Transverse colon (tissue), 4 donors: ENCODE measurements at places on chromosomes 2 and 18. TPM values are rescaled to one million over a fixed set of nuclear protein-coding genes. Genes with fewer than 3 reads are reported as not detected.

MYO3B gene
- total RNA-seq: not detected

EVX2 gene
- not detected for total RNA-seq

AMER3 gene
- 0.32 TPM for total RNA-seq

IL36G gene
- total RNA-seq: not detected

FHL2 gene
- total RNA-seq: 92.6 TPM

CAVIN2 gene
- 24.0 TPM for total RNA-seq

DNA sequence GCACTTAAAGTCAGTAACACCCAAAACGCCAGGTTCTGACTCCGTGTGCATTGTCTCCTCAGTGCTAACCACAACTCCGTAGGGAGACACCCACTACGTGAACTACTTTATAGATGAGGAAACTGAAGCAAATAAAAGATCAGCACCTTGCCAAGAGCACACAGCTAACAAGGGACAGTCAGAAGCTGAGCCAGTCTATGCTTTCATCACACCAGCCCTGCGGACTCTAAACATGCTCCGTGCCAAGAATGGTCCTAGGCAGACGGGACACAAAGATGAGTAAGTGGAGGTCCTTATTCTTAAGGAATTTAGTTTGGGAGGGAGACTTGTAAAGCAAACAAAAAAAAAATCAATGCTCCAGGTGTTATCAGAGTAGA is 9.6 kb downstream of the MBOAT2 start:
- H3K27ac ChIP-seq: no peak overlapping the region
- DNase-seq: no peak
- no peaks in the 10 kb centered on the region for H3K36me3 ChIP-seq

DNA sequence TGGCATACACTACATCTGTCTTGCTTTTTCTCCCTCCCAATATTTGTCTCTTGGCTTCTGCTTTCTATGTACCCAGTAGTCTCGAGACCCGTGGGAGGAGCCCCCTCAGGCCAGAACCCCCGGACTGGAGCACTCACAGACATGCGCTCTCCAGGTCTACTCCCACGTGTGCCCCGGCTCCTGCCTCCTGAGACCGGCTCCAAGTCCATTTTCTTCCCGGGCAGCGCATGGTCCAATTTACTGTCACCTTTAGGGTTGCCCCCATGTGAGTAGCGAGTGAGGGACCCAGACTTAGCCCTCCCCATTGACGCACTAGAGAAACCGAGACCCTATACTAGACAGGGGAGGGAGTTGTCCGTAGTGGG is 11.8 kb upstream of the TEX51 start:
- no peak overlapping the region for H3K27ac ChIP-seq
- no peaks in the 10 kb centered on the region for H3K27me3 ChIP-seq

DNA sequence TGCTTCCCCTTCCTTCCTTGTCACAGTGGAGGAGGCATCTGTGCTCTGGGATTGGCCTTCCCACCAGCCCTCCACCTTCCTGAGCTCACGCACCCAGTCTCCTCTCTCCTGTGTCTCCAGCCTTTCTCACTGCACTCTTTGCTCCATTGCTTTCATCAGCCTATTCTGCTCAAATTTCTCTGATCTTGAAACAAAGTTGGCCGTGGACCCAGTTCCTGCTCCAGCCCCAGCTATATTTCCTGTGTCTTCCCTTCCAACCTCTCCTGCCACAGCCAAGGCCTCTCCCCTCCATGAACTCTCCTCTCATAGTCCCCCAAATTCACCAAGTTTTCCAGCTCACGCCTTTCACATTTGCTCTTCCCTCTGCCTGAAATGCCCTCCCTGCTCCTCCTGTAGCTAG is 226.6 kb upstream of the AGAP1 start:
- peaks cover 13% of the 10 kb centered on the region for H3K4me1 ChIP-seq
- no peaks in the 10 kb centered on the region for H3K36me3 ChIP-seq
- H3K27ac ChIP-seq: no peak overlapping the region
- DNase-seq: no peak
- no peak overlapping the region for H3K4me3 ChIP-seq

DNA sequence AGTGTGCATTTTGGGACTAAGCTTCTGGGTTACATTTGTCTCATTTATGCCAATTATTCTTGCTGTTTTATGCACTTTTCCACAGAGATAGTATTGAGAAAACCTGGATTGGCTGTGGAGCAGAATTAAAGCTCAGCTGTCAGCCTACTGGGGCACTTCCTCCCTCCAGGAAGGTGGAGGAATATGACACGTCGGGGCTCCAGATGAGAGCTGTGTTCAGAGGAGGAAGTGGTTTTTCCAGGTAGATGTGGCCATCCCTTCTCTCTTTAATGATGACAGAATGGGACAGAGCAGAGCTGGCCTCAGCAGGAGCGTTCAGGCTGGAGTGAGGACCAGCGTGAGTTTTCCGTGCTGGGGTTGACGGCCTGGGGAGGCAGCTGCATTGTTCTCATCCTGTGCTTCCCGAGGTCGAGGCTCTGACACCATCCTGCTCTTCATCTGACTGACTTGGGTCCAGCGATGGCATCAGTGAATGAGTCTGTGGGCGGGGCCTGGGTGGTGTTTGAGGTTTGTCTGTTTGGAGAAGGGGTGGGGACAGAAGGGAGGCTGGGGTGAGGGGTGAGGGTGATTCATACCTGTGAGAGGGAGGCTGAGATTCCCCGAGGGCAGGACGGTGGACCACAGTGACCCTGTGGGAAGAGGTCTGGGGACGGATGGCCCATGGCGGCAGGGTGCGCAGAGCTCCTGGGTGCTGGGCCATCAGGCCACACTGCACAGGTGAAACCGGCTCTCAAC is 207.0 kb downstream of the LDLRAD4 start:
- H3K27me3 ChIP-seq: no peaks in the 10 kb centered on the region
- no peak overlapping the region for H3K4me3 ChIP-seq
- no peaks in the 10 kb centered on the region for H3K4me1 ChIP-seq
- no peak for DNase-seq

DNA sequence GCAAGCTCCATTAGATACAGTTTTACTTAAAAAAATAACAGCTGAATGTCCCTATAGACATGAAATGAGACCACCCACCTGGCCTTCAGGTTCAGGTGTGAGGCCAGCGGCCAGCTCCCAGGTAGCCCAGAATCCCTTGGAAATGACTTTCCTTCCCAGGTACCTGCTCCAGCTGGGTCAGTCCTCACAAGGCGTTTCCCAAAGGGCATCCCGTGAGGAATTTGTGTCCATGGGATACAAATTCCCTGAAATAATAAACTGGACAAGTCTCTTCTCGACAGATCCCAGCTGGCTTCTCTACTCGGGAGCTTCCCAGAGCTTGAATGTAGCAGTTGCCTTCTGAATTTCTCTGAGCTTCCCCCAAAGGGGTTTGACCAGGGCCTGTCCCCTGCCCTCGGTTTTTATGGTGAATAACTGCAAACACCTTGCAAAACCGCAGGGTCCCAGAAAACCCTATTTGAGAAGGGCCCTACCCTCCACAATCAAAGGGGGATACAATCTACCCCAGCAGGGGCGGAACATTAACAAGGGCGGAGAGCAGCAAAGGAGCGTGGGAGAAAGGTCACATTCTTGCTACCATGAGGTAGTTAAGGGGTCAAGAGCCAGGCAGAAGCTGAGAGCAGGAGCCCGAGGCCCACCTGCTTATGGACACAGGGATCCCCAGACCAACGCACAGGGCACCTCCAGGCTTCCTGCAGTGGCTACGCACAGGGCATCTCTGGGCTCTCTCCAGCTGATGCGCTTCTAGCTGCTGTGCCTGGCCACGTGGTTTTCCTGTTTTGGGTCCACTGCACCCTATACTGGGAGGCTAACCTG is 107.7 kb downstream of the HDAC4 start:
- no peak overlapping the region for H3K4me3 ChIP-seq
- peak; percentile 7 for DNase-seq
- H3K27ac ChIP-seq: peak overlapping the region; percentile 75
- H3K4me1 ChIP-seq: peaks cover 75% of the 10 kb centered on the region

GRCh38 chr18:35851286-35851970 is 121.1 kb upstream of the RMP24 start:
- DNase-seq: no peak
- no peak overlapping the region for H3K27ac ChIP-seq
- H3K4me3 ChIP-seq: no peak overlapping the region
- H3K36me3 ChIP-seq: no peaks in the 10 kb centered on the region
- no peaks in the 10 kb centered on the region for H3K4me1 ChIP-seq

DNA sequence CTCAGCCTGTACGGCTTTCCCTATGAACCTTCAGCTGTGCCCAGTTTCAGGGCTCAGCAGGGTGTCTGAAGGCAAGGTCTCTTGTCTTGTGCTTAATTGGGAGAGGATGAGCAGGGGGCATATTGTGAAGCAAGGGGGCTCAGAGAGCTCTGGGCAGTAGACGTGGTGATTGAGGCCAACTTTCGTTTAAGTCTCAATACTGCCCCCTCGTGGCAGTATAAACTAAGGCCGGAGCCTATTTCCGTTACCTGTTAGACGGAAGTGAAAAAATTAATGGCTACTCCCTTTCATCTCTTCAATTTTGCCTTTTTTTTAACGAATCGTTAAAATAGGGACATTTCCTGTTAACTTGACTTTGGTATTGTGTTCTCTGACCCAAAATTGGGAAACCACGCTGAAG is 193.4 kb downstream of the TDRD15 start:
- no peaks in the 10 kb centered on the region for H3K36me3 ChIP-seq
- peak; percentile 57 for DNase-seq
- H3K4me3 ChIP-seq: no peak overlapping the region
- no peaks in the 10 kb centered on the region for H3K4me1 ChIP-seq
- H3K27ac ChIP-seq: no peak overlapping the region

- no peak overlapping the region for H3K27ac ChIP-seq
- no peak overlapping the region for H3K4me3 ChIP-seq
- H3K27me3 ChIP-seq: peaks cover 14% of the 10 kb centered on the region
- no peaks in the 10 kb centered on the region for H3K36me3 ChIP-seq
- H3K4me1 ChIP-seq: no peaks in the 10 kb centered on the region
Measured at GRCh38 chr2:131417886-131418285, 53.9 kb upstream of the RAB6D start.

- DNase-seq: no peak
- H3K4me1 ChIP-seq: no peaks in the 10 kb centered on the region
- peaks cover 14% of the 10 kb centered on the region for H3K27me3 ChIP-seq
- H3K27ac ChIP-seq: no peak overlapping the region
- no peaks in the 10 kb centered on the region for H3K36me3 ChIP-seq
Measured at GRCh38 chr18:79873449-79874110, 75.8 kb downstream of the KCNG2 start.

GRCh38 chr2:72886505-72887031 is 640 bp upstream of the SPR start:
- peak overlapping the region; percentile 91 for H3K27ac ChIP-seq
- H3K27me3 ChIP-seq: peaks cover 22% of the 10 kb centered on the region
- no peaks in the 10 kb centered on the region for H3K36me3 ChIP-seq
- no peak for DNase-seq
- H3K4me1 ChIP-seq: peaks cover 21% of the 10 kb centered on the region

DNA sequence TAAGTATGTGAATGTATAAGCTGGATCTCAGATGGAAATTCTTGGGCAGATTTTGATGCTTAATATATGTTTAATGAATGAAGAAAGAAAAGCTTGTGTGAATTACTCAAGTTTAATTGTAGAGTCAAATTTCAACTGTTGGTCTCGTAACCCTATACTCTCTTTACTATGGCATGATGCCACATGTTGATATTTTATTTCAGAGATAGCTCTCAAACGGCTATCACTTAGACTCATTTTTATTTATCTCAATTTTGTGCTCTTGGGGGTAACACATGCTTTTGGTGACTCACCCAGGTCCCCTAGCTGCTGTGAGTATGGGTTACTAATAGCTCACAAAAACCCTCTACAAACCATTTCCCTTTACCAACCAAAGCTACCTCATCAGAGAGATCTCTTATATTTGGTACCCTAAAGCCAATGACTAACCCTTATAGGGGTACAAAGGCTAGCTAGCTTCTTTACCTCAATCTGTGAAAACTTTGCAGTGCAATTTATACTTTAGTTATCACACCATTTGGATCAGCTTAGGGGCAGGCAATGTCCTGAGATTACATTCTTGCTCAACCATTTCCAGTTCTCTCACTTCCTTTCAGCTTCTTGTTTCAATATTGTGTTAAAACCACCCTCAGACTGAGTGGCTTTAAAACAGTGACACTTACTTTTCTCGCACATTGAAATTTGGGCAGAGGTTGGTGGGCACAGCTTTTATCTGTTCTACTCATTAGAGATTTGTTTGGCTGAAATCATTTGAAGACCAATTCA is 240.3 kb downstream of the CDH7 start:
- no peaks in the 10 kb centered on the region for H3K36me3 ChIP-seq
- no peak overlapping the region for H3K4me3 ChIP-seq
- H3K4me1 ChIP-seq: no peaks in the 10 kb centered on the region
- no peak for DNase-seq

DNA sequence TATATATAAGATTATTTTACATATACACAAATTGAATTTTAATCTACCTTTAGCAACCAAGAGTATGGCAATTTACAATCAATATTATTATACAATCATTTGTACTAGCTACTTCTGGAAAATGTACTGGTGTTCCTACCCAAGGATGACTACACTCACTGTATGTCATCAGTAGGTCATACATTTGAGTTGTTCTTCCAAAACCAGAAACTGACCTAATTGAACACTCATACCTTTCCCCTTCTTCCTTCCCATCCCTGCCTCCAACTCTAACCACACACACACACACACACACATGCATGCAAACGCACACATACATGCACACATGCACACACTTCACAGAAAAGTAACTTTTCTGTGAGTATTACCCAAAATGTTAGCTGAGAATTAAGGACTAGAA is 8.2 kb upstream of the ERCC3 start:
- H3K4me3 ChIP-seq: no peak overlapping the region
- DNase-seq: no peak
- H3K27me3 ChIP-seq: no peaks in the 10 kb centered on the region
- H3K36me3 ChIP-seq: peaks cover 14% of the 10 kb centered on the region
- peaks cover 7% of the 10 kb centered on the region for H3K4me1 ChIP-seq
- no peak overlapping the region for H3K27ac ChIP-seq

DNA sequence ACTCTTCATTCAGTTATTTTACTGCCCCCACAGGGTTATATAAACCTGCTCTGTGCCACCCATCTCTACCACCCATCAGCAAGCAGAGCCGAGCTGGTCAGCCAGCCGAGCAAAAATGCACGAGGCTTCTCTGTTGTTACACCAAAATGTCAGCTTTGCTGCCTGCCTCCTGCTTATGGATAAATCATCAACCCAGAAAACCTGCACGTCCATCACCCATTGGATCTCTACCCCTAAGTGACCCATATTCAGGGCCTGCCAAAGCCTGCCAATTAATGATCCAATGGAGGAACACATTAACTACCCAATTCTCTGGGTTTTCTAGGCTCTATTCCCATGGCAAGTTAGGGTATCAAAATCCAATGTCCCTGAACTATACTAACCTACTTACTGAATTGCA is 365.5 kb upstream of the ACVR2A start:
- H3K4me1 ChIP-seq: no peaks in the 10 kb centered on the region
- H3K36me3 ChIP-seq: no peaks in the 10 kb centered on the region
- no peaks in the 10 kb centered on the region for H3K27me3 ChIP-seq
- H3K27ac ChIP-seq: no peak overlapping the region
- H3K4me3 ChIP-seq: no peak overlapping the region

DNA sequence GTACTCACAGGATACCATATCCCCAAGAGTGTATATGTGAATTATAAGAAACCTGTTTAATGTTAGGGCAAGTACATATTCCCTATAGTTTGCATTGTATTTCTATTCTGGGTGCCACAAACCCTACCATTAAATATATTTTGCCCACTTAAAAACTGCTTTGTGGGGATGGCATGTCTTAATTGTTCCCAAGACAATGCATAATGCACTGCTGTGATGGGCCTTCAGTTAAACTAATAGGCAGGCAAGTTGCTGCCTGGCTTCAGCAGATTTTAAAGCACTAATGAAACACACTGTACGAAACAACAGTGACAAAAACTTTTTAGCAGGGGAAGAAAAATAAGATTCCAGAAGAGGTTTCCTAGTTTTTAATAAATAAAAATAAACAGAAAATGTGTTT is 104.8 kb upstream of the VRK2 start:
- H3K36me3 ChIP-seq: no peaks in the 10 kb centered on the region
- no peaks in the 10 kb centered on the region for H3K4me1 ChIP-seq
- DNase-seq: no peak
- no peak overlapping the region for H3K27ac ChIP-seq
